ENCODE measurements at places on chromosomes 5 and 9. TPM values are rescaled to one million over a fixed set of nuclear protein-coding genes. Genes with fewer than 3 reads are reported as not detected.
A peak's percentile ranks its signal among the peaks of the same experiment; 100 is the strongest.

- no peak for DNase-seq
These were observed 2.9 kb downstream of the UBE2B start for GRCh38 chr5:134374232-134374631.

DNA sequence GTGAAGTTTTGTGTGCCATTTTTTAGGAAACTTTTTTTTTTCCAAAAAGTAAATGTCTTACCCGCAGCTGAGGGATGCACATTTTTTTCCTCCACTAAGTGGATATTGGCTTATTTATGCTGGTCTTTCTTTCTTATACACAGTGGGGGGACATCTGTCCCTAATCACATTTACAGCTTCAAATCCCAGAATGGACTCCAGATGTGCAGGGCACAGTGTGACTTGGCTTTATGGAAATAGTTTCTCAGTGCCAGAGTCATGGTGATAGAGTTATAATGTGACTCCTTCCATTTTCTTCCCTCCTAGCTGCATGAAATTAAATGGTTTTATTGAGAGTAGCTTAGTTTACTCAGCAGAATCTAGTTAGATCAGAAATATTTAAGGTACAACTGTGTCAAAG, 66.5 kb downstream of the SV2C start:
- DNase-seq: no peak

- DNase-seq: no peak
These were observed 1.3 kb downstream of the HAVCR2 start for GRCh38 chr5:157107508-157107907.

DNA sequence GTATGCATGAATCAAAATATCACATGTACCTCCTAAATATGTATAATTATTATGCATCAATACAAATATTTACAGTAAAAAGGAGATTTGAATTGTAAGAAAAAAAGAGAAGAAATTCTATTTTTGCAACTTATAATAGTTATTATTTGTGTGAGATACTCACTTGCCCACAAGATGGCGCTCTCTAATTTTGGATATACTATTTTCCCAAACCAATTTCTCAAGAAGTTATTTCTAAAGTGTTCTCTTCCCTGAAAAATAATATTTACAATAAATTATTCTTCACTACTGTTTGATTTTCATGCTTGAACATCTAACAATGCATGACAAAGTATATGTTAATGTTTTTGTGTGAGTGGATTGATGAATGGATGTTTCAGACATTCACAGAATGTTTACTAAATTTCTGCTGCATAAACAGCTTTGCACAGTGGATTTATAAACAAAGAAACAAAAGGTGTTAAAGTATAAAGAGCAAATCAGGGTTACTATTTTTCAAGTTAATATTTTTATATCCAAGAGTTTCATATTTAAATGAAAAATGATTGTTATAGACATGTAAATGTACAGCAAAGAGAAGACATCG, 503.4 kb downstream of the PDE4D start:
- DNase-seq: peak; percentile 5

- DNase-seq: no peak
These were observed 20.3 kb upstream of the THG1L start for GRCh38 chr5:157710882-157711281.

DNA sequence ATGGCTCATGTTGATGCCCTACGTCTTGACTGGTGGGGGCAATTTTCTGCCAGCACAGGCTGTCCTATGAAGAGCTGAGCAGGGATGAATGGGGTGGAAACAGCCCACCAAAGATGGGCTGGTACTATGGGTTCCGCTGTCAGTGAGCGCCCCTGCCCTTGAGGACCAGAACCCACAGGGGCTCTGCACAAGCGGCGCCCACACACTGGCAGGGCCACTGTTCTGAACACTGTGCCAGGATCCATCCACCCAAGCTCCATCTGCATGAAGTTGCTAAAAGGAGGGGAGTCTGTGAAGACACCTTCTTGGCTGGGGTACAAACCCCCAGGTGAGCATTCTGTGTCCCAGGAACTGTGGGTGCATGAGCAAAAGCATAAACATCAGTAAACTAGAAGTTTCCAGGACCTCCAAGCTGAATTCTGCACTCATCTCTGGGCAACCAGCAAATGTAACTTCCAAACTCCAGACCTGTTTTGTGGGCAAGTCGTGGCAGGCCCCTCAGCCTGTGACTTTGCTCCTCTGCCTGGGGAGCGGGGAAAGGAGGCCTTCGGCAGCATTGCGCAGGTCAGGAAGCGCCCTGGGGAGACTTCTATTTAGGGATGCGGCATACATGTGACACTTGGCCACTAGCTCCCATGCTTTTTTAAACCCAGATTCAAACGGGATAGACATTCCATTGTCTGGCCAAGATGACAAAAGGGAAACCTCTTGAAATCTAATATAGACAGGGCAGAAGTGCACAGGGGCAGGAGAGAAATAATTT, 48.9 kb downstream of the PTPN3 start:
- DNase-seq: no peak

- DNase-seq: peak; percentile 39
These were observed 116.9 kb downstream of the ARRDC3 start for GRCh38 chr5:91266184-91266705.

DNA sequence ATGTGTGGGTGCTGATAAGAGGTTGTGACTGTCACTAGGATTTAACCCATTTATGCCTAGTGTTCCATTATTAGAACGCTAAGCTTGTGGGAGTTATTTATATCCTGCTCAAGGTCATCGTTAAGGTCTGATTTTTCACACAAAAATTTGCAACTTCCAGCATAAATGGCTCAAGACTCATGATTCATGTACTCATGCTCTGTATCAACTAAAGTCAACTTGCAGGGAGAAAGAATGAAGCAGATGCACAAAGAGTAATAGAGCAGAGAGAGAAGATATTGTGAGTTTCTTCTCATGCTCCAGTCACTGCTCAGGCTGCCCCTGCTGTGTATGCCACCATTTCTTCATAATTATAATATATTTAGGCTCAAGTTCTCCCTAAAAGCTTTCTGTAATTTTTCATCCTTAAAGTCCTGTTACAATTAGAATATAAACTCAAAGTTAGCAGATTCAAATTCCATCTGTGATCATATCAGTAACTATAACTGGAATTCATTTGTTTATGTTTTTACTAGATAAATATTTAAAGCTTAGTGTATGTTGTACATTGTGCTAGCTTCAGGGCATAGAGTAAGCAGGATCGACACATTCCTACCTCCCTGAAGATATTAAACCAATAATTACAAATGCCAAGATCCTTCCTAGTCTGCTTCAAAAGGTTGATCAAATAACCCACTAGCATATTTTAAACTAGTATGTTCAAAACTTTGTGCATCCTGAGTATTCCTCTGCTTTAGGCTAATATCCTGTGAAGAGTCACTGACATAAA, 136.7 kb downstream of the NUDT12 start:
- no peak for DNase-seq

DNA sequence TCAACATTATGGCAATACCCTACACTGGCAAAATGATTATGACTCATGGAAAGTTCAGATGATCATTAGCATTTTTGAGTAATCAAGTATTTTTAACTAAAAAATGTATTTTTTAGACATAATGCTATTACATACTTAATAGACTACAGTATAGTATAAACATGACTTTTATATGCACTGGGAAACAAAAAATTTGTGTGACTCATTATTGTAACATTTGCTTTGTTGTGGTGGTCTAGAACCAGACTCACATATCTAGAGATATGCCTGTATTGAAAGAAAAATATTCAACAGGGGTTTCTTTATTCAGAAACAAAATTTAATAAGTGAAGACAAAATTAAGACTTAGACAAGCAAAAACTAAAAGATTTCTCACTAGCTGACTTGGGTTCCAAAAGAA, 385.3 kb upstream of the RIOK2 start:
- DNase-seq: no peak

DNA sequence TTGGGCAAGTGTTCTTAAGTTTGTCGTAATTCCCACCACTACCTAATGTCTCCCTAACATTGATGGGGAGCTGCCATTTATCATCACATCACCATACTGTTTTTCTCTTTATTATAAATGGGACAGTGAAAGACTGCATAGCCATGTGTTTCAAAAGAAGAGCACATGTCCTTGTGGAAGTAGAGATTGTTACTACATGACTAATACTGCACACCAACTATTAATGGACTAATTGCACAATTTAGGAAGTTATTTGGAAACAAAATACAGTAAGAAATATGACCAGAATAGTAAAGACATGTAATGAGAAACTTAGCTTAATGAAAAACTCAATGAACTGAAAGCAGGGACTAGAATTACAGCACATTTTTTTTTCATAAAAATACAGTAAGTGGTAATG, 12.0 kb upstream of the ELOVL7 start:
- no peak for DNase-seq

DNA sequence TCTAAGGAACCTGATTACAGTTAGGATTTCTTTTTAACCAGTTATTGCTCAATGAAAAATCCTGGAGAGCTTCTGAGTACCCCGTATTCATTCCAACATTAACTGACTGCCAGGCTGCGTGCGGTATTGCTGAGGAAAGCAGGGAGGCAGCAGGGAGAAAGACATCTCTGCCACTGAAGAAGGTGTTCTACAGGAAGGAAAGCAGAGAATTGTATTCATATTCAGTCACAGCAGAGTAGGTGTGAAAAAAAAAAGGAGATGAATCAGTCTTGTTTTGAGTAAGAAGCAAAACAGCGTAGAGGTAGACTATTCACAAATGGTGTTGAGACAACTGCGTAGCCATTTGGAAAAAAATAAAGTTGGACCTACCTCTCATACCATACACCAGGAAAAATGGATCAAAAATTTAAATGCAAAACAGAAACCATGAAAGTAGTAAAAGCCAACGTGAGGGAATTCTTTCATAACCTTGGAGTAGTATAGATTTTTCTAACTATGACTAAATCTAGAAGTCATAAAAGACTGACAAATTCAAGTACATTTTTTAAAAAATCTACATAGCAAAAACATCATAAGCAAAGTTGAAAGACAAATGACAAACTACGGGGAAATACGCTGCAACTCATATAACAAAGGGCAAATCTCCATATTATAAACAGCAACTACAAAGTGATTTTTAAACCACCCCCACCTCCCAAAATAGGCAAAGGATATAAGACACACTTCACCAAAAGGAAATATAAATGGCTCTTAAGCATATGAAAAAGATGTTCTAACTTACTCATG, 9.9 kb upstream of the NR4A3 start:
- DNase-seq: no peak

- no peak for DNase-seq
These were observed 22.1 kb downstream of the CAMSAP1 start for GRCh38 chr9:135885100-135885853.

DNA sequence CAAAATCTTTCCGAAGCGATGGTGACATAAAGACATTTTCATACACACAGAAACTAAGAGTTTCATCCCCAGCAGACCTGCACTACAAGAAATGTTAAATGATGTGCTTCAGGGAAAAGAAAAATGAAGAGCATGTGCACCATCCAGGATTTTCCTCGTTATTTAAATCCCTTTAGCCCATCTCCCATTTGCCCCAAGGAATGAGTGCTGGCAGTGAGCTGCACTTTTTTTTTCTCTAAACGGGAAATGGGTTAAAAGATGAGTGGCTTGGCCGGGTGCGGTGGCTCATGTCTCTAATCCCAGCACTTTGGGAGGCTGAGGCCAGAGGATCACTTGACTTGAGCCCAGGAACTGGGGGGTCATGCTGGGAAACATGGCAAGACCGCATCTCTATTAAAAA, 6.8 kb upstream of the LRRC14B start:
- no peak for DNase-seq

- DNase-seq: no peak
These were observed 1413.6 kb upstream of the ACO1 start for GRCh38 chr9:30970812-30971211.

DNA sequence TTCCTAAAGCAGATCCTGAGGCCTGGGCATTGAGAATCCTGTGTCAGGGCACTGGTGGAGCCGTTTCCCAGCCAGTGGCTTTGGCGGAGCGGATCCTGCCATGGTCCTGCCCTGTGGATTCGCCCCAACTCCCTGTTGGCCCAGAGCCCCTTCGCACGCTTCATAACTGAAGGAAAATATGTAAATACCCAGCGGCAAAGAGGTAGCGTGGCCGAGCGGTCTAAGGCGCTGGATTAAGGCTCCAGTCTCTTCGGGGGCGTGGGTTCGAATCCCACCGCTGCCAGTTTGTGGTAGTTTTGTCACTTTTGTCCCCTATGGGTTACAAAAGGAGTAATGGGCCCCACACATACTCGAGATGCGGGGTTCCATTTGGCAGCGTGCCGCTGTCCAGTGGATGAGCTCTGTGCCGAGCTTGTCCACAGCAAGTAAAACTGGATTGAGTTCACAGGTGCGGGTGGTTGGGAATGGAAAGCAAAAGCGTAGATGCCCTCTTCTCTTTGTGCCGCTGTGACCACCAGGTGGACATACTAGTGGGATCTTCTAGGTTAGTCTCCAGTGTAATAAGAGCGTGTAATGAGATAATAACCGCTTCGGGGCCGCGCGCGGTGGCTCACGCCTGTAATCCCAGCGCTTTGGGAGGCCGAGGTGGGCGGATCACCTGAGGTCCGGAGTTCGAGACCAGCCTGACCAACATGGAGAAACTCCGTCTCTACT, 17.3 kb downstream of the TRIM7 start:
- DNase-seq: peak; percentile 71

The ZNF618 gene
- total RNA-seq: 6.8 TPM
